ENCODE measurements at places on chromosomes 11 and 22.

GRCh38 chr11:72250661-72251464, 6.9 kb upstream of the PHOX2A start:
- DNase-seq: no peak

DNA sequence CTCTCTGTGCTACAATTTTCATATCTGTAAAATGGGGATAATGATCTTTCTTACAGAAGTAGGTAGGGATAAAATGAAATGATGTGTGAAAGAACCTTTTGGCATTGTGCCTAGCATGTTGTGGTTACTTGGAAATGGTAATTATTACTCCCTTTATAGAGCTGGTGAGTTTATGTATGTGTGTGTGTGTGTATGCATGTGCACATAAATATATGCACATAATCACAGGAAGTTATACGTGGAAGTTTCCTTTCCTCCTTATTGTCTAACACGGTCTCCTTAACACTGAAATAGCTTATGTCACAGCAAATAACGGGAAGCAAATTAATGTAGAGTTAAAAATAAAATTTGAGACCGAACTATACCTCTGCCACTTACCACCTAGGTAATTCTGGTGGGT, 163.7 kb upstream of the ZBED5 start:
- DNase-seq: no peak

DNA sequence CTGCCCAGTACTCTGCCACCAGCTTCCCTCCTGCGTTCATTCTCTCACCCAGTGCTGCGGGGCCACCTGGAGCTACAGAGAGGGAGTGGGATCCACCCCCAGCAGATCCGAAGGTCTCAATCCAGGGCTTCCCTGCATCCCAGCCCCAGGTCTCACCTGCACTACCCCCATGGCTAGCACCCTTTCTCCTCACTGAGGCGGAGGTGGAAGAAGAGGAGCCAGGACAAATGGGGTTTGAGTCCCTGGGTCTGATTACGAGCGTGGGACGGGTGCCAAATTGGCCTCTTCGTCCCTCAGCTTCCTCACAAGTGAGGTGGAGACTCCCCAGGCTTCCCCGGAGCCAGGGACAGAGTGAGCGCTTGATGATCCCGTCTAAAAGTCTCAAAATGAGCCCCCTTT, 64.2 kb downstream of the NFAM1 start:
- DNase-seq: no peak

DNA sequence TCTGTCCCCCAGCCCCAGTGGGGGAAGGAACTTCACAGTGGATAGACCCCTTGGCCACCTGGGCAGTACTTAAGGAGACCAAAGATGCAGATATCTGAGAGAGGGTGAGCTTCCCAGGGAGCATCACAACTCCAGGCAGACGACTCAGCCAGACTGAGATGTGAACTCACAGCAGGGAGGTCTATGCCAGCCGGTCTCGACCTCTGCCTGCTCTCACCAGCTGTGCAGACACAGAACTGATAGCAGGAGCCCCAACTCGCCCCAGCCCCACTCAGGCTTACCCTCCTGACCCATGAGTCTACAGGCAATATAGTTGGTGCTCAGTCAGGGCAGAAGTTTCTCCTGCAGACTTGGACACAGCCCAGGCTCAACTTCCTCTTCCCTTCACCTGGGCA, 29.7 kb upstream of the ACCSL start:
- DNase-seq: no peak

DNA sequence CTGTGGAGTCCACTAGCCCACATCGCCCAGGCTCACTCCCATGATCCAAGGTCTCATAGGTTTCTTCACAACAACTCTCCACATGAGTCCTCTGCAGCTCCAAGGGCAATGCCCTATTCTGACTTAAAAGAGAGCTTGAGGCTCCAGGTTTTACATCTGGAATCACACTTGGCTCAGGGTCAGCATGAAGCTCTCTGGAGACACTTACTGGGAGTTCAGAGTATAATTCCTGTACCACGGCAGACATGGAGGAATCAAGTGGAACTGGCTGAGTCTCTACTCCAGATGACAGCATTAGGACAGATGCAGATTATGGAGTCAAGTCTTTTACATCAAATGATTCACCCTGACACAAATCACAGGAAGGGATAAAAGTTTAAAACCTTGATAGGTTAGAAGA, 11.4 kb downstream of the PRR14L start:
- no peak for DNase-seq

DNA sequence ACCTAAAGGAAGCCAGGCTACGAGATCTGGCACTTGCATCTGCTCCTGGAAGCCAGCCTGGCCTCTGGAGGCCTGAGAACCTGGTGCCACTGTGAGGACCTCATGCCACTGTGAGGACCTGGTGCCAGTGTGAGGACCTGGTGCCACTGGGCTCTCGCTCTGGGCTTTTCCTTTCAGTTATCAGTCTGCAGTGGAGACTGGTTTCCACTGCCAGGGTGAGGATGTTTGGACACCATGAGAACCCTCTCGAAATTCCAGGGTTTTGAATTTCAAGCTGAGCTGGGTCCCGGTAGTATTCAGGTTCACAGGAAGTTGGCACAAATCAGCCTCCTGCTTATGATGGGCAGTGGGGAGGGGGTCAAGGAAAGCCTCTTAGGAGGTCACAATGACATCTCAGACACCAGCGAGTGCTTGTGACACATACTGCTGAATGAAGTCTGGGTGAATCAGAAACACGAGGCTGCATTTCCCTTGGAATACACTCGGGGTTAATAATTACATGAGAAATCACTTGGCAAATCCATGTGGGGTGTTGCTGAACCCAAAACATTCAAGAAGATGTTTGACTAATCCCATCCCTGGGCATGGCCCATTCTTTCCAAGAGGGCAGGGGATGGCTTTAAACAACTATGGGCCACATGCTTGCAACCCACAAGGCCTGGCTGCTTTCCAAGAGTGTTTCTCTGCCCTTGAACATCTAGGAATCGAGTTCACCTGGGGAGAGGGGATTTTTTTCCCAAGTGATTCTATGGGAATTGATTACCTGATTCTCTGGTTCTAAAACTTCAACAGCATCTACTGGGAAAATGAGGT, 60.2 kb downstream of the LINC01488 start:
- DNase-seq: no peak

- DNase-seq: no peak
Observed at GRCh38 chr22:45310977-45311531, 1.3 kb downstream of the FAM118A start.

DNA sequence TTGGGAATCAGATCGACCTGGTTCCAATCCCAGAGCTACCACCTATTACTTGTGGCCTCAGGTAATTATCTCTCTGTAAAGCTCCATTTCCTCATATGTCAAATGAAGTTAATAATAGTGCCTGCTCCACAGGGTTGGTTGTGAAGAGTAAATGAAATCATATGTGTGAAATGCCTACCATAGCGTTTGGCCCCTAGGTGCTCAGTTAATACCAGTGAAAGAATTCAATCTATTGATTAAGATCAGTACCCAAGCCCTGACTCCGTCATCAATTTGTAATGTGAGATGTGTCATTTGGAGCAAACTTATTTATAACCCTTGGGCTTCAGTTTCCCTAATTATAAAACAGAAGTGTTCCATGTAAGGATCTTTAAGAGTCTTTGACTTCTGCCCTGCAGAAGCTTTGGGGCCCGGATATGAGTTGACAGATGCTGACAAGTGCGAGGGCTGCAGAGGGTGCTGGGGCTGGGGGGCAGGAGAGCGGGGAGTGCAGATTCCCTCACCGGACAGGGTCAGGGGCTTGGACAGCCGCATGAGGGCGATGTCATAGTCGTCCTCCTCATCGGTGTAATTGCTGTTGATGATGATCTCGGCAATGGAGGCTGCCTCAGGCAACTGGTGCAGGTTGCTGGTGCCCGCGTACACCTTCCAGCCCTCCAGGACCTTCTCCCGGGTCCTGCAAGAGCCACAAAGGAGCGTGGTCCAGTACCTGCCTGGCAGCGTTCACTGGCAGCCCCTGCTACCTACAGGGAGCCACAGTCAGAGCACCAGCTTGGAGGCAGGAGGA, 20.9 kb downstream of the TMPRSS13 start:
- no peak for DNase-seq

GRCh38 chr22:23275751-23276150, 95.4 kb downstream of the BCR start:
- no peak for DNase-seq

DNA sequence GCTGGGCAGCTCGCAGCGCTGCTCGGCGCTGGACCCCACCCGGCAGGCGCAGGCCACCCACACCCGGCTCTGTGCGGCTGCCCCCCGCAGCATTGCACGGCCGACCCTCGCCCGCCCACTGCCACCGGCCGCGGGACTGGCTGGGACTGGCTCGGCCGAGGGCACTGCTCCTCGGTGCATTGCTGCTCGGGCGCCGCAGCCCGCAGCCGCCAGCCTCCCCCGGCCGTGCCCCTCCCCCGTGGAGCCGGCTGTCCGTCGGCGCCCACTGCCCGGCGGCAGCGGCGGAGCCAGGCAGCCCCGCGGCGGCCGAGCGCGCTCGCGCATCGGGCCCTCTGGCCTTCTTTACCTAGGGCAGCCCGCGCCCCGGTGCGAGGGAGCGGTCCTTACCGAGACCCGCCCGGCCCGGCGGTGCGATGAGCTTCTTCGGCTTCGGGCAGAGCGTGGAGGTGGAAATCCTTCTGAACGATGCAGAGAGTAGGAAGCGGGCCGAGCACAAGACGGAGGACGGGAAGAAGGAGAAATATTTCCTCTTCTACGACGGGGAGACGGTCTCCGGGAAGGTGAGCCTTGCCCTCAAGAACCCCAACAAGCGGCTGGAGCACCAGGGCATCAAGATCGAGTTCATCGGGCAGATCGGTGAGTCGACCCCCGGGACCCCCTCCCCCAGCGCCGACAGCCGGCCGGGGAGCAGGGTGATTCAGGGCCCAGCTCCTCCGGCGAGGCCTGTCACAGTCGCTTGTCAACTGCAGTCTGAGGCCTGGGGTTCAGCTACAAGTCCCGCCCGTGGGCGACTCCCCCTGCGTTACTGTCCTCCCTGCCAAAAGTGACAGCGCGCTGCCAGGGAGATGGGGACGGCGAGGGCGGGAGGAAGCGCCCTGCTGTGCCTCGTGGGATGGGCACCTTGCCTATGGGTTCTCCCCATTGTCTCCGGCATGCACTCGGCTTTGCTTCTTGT, 516 bp downstream of the VPS26B start:
- DNase-seq: peak; percentile 28

DNA sequence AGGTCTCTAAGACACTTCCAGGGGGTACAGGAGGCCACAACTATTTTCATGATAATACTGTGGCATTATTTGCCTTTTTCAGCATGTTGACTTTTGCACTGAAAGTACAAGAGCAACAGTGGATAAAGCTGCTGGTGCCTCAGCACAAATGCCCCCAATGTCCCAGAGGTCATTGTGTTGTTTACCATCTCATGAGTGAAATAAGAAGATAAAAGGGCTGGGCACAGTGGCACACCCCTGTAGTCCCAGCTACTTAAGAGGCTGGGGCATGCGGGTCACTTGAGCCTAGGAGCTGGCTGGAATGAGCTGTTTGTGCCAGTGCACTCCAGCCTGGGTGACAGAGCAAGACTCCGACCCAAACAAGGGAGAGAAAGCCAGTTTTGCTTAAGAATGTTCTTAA, 72.6 kb upstream of the RAB1B start:
- DNase-seq: no peak

- DNase-seq: no peak
Observed at GRCh38 chr11:34207487-34208180, 102.2 kb downstream of the NAT10 start.

GRCh38 chr11:35978183-35978582, 34.3 kb downstream of the LDLRAD3 start:
- DNase-seq: no peak
